Left renal cortex interstitium (tissue), 4 donors: ENCODE measurements at places on chromosomes 13 and 19. TPM values are rescaled to one million over a fixed set of nuclear protein-coding genes. Genes with fewer than 3 reads are reported as not detected.

The PSG4 gene
- not detected for polyA plus RNA-seq

DNA sequence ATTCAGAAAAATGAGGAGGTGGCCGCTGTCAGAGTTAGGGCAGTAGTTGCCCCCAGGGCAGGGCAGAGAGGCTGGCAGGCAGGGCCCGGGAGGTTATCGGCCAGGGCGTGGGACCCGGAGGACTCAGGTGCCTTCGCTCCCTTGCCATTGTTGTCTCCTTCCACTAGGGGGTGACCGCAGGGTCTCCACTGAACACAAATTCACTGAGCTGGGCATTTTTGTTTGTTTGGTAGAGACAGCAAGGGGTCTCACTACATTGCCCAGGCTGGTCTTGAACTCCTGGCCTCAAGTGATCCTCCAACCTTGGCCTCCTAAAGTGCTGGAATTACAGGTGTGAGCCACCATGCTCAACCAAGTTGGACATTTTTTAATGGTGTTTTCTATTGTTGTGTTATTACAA, 25.1 kb downstream of the CARS2 start:
- DNase-seq, result no peak

DNA sequence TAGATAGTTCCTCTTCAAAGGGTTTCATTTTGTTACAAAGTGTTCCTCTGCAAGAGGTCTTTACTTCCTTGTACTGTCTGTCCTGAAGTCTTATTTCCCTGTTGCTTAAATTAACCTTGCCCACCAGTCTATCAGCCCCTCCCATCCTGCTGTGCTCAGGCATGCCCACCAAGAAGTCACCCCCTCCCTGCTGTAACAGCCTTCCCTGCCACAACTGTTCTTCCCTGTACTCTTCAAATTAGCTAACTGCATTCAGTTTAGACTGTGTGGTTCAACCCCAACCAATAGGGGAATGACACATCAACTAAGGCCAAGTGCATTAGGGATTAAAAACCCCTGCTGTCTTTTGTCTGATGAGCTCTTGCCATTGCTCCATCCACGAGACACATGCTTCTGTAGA, 34.4 kb upstream of the ZNF562 start:
- no peak for DNase-seq

The DBP gene
- 12.4 TPM for polyA plus RNA-seq

GRCh38 chr13:92412996-92413395, 813.6 kb upstream of the GPC6 start:
- DNase-seq, result no peak

DNA sequence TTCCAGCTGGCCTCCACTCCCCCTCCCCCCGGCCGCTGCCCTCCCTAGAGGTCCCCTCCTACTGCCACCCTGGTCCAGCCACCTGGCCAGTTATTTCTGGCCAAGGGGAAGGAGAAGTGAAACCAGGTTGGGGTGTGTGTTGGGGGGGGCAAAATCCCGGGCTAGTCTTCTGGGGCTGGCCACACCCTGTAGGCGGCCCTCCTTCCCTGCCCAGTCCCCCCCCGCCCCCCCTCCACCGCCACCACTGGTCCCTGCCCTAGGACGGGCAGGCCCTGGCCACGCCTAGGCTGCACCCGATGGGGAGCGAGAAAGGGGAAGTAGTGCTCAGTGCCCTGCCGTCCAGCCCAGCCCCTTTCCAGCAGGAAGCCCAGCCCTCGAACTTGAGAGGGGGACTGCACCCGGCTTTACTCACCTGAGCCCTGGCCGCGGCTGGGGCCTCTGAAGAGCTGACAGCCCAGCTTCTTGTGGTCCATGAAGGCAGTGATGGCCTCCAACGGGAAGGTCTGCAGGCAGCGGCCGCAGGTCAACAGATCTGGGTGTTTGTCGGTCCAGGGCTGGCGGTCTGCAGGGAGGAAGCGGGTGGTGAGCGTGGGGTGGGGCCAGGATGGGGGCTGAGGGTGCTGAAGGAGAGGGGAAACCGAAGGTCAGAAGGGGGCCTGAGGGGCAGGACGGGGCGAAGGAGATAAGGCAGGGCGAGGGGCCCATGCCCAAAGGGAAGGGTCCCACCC, 813 bp downstream of the ZNF296 start:
- DNase-seq, result no peak

DNA sequence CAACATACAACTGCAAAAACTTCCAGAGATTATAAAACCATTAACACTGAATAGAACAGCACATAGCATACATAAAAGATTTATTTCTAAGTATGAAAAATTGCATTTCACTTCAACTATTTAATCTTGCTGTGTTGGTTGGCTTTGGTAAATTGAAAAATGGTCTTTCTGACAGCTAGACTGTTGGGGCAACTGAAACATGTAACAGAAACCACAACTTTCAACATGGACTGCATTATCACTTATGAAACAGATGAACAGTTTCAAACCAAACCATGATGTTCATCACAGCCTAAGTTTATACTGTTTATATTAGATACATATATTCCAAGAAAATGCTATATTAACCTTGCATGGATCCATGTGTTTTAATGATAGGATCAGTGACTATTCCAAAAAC, 324.1 kb upstream of the PCDH9 start:
- DNase-seq, result no peak

DNA sequence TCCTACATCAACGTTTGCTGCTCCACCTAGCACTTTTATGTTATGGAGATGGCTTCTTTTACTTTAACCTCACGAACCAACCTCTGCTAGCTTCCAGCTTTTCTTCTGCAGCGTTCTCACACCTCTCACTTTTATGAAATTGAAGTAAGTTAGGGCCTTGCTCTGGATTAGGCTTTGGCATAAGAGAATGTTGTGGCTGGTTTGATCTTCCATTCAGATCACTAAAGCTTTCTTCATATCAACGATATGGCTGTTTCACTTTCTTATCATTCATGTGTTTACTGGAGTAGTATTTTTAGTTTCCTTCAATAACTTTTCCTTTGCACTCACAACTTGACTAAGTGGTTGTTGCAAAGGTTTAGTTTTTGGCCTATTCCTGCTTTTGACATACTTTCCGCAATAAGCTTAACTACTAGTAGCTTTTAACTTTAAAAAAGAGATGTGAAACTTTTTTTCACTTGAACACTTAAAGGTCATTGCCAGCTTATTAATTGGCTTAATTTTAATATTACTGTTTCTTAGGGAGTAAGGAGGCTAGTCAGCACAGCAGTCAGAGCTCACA, 60.0 kb upstream of the SPRY2 start:
- DNase-seq, result no peak

- DNase-seq, result no peak
Observed at GRCh38 chr19:18759304-18759994, 31.7 kb downstream of the COMP start.

- peak; percentile 41 for DNase-seq
Observed at GRCh38 chr13:99796175-99796819, 175.3 kb downstream of the ZIC5 start.

The TLE2 gene
- 28.8 TPM for polyA plus RNA-seq

DNA sequence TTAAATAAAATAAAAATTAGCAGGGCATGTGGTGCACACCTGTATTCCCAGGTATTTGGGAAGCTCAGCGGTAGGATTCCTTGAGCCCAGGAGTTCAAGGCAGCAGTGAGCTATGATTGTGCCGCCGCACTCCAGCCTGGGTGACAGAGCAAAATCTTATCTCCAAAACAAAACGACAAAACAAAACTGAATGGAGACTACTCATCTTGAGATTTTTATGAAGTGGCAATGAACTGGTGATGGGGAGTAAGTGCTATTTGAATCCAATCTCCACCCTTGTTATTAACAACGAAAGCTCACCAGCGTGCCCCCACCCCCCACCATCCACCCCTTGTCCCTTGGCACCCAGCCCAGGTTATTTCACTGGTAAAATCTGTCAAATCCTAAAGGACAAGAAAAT, 45.2 kb upstream of the URI1 start:
- DNase-seq, result no peak

DNA sequence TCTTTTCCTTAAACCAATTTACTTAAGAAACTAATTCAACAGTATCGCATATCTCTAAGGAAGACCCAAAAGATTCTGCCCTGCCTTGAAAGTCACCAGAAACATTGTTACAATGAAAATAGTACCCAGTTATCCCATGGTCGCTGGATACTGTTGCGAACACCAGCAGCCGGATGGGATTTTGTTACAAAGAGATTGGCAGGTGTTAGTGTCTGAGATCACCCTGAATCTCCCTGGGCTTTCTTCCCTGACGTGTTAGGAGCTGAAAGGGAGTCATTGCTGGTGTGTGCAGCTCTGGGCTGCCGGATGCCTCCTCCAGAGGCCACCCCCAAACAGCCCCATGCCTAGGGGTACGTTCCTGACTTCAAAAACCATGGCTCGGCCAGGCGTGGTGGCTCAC, 38.2 kb downstream of the PTPRS start:
- DNase-seq, result no peak

DNA sequence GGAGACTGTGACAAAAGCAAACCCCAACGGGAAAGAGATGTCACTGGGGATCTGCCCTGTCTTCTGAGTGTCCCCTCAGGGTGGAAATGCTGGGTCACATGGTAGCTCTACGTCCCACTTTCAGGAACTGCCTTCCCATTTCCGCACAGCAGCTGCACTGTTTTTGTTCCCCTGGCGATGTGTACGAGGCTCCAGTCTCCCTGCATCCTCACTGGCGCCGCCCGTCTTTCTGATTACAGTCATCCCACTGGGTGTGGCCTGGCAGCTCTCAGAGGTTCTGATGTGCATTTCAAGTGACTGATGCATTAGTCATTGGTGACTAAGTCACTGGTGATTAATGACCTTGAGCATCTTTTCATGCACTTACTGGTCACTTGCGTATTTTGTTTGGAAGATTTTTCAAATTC, 21.2 kb downstream of the PCID2 start:
- no peak for DNase-seq

- DNase-seq, result no peak
Observed at GRCh38 chr13:33806470-33807248, 11.3 kb upstream of the RFC3 start.

GRCh38 chr19:58054901-58055874, 3.9 kb upstream of the ZNF135 start:
- no peak for DNase-seq

DNA sequence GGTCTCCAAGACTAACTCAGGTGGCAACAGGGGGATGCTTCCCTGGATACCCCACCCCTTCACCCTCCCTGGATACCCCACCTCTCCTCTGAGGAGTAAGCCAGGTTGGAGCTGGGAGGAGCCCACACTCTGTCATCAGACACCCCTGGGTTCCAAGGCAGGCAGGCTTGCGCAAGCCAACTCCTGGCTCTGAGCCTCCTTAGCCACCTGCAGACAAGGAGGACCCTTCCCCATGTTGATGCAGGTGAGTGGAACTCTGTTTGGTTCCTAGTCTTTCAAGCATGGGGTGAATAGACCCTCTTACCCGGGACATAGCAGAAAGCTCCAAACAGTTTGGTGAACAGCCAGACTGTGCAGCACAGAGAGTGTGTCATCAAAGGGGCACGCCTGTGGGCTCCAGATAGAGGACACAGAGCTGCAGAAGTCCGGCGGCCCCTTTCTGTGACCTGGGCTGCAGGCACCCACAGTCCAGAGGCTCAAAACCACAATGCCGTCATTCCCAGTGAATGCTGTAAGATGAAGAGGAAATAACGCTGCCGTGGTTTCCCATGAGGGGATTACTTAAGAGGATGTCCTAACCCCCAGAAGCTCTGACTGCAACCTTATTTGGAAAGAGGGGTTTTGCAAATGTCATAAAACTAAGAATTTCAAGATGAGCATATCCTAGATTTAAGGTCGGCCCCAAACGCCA, 12.1 kb upstream of the HAS1 start:
- no peak for DNase-seq

The ANKRD24 gene
- 1.2 TPM for polyA plus RNA-seq
